Cortex of kidney (tissue), 1 donor: ENCODE measurements at places on chromosomes 5 and 9.

GRCh38 chr9:79673614-79674013 lies 101.8 kb downstream of the TLE4 start:
- no peak for DNase-seq

DNA sequence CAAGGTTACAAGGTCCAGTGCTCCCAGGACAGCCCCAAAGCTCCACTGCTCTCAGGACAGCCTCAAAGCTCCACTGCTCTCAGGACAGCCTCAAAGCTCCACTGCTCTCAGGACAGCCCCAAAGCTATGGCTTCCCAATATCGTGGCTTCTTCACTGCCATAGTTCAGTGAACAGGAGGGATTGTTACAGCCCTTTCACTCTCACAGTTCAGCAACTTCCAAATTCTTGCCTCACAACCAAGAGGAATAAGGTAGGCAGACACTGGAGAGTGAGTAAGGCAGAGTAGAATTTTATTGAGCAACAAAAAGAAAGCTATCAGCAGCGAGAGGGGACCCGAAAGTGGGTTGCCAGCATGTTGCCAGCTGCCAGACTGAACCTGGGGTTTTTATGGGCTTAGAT lies 277.6 kb downstream of the CDH10 start:
- DNase-seq: no peak

GRCh38 chr9:6973762-6974161 lies 216.0 kb downstream of the KDM4C start:
- DNase-seq: no peak

- DNase-seq: no peak
These were observed 84.0 kb downstream of the GTF3C4 start for GRCh38 chr9:132754236-132754635.

GRCh38 chr5:134642931-134643530 lies 5.6 kb upstream of the SEC24A start:
- DNase-seq: no peak

DNA sequence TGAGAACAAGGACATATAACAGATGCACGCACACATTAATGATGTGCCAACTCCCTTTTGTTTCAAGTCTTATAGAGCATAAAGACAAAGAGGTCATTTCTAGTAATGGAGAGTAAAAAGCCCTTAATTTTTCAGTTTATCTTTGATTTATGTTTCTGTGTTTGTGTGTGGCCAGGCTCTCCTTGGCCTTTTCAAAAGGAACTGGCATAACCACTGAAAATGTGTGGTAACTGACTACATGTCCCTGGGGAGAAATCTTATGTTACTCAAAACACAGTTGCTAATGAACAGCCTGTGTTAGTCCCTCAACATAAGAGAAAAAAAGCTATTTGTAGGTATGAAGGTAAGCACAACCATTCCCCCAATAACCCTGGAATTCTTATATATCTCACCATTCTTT lies 47.6 kb upstream of the SHOC1 start:
- DNase-seq: no peak

DNA sequence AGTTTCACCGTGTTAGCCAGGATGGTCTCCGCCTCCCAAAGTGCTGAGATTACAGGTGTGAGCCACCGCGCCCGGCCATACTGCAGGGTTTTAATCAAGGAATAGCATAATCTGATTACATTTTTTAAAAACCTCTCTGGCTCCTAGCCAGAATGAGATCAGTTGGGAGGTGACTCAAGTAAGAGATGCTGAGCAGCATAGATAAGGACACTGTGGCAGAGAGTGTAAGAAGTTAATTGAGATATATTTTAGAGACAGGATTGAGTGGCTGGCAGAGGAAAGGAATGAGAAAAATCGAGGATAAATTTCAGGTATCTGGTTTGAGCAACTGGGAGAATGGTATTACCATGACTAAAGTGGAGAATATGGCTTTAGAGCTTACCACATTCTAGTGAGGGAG lies 7.3 kb upstream of the RIGI start:
- no peak for DNase-seq

GRCh38 chr5:137072361-137073115 lies 426.6 kb downstream of the SPOCK1 start:
- no peak for DNase-seq

- DNase-seq: no peak
These were observed 124.8 kb downstream of the HSD17B3 start for GRCh38 chr9:96177005-96177718.

- no peak for DNase-seq
These were observed 52.6 kb upstream of the ARAP3 start for GRCh38 chr5:141734501-141735229.

GRCh38 chr5:151154931-151155774 lies 2.4 kb downstream of the ANXA6 start:
- DNase-seq: no peak

DNA sequence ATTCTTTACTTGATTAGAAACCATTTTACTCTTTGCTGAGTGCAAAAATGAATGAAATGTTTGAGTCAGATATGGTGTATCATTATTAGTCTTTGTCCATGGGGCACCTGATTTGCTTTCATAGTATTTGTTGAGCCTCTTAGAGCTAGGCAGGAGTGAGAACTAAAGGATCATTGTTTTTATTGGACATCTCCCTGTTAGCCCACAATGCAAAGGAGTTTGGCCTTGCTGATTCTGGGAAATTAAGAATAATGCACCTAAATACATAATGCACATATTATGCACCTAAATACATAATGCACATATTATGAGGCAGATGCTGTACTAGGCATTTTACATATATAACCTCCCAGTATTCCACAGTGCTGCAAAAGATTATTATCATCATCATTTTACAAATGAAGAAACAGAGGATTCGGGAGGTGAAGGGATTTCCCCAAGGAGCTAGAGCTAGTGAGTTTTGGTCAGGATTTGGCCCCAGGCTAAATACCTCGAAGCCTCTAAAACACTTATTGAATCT lies 113.0 kb upstream of the LIFR start:
- no peak for DNase-seq

DNA sequence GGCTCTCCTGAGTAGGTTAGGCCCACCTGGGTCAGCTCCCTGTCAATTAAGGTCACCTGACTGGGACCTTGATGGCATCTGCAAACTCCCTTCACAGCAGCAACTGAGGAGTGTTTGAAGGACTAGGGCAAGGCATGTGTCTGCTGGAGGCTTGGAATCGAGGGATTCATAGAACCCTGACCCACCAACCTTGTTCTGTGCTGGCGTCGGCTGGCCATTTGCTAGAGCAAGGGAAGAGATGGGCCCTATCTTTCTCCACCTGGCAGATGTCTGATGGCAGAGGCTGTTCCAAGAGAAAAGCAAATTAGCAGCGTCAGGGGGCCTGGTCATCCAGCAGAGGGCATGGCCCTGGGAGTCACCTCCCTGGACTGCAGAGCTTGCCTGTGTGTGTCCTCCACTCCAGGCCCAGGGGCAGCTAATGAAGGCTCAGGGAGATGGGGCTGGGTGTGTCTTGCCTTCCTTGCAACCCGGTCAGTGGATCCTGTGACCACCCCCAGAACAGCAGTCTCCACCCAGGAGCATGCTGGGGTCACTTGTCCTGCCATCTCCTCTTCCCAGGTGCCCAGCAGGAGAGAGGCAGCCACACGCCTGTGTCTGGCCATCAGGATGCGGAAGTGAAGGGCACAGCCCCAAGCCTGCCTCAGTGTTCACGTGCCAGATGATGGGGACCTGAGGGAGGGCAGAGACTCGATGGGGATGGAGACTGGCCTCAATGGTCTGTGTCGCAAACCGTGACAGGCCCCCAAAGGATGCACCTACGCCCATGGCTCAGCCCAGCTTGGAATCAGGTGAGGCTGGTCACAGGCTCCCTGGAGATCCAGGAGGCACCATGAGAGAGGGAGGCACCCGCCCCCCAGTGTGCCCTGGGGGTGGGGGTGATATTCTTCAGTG lies 53.9 kb downstream of the BARX1 start:
- no peak for DNase-seq

DNA sequence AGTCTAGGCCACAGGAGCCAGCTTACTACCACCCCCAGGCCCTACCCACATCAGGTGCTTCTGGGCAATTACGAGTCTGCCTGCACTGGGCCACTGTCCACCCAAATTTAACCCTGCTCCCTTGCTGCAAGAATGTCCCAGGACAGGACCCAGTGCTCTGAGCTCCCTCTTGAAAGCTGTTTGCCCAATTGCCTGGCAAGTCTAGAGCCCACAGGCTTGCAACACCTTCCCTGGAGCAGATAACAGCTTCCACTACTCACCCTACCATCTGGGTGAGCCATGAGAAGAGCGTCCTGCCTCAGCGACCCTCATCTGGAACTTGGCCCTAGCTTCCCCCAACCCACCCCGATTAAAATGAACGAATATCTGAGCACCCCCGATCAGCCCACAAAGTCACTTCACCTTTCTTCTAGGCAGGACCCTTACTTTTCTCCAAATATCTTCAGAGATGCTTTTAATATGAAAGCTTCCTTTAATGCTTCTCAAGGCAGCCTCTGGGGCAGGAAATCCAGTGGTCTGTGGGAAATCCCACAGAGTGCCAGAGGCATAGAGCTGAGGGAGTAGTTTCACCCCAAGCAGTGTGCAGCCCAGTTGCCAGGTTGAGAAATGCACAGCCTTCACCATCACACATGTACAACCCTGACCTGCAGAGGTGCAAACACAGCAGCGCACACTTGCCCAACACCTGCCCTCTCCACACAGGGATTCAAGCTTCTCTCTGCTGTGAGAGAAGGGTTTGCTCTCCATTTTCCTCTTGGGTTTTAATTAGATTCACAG lies 10.6 kb downstream of the ACSL6 start:
- DNase-seq: no peak

DNA sequence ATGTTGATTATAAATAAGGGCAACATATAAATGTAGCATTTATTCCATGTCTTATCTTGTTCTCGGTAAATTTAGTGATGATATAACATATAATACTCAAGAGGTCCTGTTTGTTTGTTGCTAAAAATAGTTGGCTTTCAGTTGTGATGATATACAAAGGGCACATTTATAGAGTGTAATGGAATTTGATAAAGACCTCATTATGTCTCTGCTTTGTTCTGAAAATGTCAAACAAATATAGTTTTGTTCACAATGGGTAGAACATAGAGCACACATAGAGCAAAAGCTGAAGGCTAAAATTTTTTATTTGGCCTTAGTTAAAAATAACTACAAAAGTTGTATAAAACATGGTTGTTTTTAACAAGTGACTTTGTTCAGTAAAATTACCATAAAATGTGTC lies 477.1 kb upstream of the SMC2 start:
- no peak for DNase-seq

DNA sequence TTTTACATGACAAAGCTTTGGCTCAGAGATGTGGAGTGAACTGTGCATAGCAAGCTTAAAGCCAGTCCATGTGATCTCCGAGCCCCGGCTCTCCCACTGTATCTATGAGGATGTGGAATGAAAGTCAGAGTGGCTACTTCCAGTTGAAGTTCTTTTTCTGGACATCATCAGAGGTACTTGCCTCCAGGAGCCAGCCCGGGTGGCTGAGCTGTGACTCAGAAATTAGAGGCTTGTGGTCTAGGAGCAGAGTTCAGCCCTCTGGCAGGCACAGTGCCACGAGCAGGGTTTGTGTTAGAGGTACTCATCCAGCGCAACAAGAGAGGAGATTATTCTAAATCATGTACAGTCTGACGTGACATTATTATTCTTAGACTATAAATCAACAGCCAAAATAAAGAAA lies 322.5 kb downstream of the CDK5RAP2 start:
- no peak for DNase-seq

DNA sequence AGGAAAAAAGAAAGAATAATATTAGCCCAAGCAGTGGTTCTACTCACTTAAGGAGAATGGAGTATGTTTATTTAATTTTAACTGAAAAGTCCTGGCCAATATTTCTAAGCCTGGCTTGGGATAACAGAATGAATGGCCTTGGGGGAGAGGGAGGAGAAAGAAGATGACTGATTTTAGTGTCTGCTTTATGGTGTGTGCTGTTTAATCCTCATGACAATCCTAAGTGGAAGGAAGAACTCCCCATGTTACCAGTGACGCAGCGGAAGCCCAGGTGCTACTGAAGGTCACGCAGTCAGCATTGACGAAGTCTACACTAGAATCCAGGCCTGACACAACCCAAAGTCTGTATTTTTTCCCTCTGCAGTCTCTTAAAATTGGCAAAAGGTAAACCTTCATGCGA lies 50.5 kb downstream of the PALM2AKAP2 start:
- DNase-seq: no peak

DNA sequence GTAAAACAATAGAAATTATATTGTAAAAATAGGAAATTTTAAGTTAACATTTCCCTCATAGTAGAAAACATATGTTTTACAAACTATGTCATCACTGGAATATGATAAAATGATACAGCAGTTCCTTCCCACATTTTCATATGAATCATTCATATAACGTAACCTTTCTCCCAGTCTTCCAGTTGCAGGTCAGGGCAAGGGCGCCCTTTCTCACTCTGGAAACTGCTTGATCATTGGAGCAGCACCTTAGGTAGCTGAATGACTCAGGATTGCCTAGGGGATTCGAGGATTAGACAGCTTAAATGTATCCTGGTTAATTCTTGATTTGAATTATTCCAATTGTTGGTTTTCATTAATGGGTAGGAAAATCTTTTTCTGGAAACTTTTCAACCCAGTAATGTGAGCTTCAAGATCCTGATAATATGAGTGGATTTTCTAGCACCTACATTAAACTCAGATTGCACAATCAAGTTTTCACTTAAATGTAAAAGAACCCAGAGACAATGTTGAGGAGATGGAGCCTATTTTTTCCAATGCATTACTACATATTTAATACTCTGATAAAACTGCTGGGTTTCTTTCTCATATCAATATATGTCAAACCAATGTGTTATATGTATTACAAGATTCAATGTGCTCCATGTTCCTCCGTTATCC lies 32.6 kb upstream of the ANXA1 start:
- no peak for DNase-seq

DNA sequence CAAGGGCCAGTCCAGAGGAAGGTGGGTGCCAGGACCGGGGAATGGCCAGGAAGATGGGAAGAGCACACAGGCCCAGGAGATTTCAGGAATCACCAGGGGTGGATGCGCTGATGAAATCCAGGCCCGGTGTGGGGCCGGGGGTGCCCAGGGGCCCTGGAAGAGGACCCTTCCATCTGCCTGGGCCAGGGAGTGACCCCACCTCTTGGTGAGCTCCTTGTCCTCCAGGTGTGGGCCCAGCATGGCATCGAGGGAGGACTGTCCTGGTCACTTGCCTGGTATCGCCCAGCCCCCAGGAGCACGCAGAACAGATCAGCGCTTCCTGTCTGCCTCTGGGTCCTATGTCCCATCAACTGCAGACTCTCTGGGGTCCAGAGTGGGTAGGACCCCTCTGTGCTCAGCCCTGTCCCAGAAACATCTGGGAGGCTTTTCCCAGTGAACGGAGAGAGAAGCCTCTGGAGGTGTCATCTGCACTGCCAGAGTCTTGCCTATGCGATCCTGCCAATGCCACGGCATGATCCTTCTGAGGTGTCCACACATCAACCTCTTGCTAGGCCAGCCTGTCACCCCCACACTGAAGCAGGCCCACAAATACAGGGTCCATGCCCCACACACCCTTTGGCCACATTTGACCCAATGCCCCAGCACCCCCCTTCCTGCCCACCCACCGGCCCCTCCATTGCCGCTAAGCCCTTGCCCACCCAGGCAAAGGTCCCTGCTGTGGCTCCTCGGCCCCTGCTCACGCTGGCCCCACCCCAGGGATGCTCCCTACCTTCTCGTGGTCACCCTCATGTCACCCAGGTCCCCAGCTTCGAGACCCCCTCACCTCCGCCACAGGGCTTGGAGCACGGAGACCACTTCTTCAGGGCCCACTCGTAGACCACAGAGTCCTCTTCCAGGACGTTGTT lies 67.2 kb downstream of the ZNF354C start:
- DNase-seq: no peak
